Common myeloid progenitor, CD34-positive (primary cell): ENCODE measurements at places on chromosomes 13 and 19.

DNA sequence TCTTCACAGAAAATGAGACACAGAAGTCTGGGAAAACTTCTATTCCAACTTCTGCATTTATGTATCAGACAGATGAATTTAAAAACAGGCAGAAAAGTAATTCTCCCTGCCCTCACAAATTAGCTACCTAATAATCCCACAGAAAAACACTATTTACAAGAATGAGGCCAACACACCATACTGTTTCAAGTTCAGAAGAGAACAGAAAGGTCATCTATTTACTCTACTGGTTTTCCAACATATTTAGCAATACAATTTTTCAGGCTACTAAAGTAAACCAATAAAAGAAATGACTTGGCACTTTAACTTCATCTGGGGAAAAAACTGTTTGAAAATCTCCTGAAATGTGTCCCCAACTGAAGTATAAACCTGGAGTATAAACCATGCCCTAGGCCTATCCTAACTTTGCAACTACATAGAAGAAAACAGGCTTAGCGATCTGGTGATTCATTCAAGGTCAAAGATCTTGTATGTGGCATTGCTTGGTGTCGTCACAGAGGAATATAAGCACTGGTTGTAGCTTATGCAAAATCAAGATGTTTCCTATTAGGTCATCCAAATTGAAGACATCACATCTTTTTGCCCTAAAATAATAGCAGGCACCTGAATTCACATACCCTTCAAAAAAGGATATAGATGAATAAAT, 20.1 kb upstream of the EBPL start:
- peaks cover 4% of the 10 kb centered on the region for H3K4me1 ChIP-seq
- no peak overlapping the region for H3K4me3 ChIP-seq
- no peak overlapping the region for H3K27ac ChIP-seq
- H3K36me3 ChIP-seq = peaks cover 7% of the 10 kb centered on the region

DNA sequence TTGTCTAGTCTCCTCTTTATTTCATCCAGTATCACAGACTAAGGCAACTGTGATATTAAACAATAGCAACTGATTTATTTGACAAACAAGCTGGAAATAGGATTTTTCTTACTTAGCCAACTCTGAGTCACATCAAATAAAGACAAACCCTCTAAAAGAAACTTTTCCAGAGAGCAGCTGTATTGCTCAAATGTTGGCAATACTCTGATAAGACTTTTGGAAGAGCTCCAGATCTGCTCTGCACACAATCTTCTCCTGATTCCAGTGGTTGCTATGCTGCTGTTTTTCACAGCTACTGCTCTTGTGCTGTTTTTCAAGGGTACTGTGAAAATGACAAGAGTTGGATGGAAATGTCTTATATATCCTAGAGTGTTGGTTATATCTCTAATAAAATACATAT, 1479.2 kb downstream of the SLITRK5 start:
- no peak overlapping the region for H3K4me3 ChIP-seq
- no peaks in the 10 kb centered on the region for H3K4me1 ChIP-seq
- H3K27me3 ChIP-seq = no peaks in the 10 kb centered on the region
- H3K36me3 ChIP-seq = no peaks in the 10 kb centered on the region
- no peak for DNase-seq

DNA sequence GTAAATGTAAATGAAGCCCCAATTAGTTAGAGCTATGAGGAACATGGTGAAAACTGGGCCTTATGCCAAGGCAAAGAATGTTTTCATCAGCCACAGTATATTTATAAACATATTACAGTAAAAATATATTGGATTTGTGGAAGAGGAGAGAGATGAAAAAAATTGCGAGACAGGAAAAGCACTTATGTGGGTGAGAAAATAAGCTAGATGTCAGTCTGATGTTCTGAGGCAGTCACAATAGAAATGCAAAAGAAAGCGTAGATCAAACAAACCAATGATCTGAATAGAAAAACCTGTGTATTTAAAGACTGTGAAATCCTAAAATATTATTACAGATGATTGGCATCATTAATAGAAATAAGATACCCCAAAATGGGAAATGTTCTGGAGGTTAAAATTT, 1332.5 kb downstream of the SLITRK5 start:
- H3K4me1 ChIP-seq = no peaks in the 10 kb centered on the region
- H3K27me3 ChIP-seq = no peaks in the 10 kb centered on the region

GRCh38 chr13:78520425-78520824, 82.9 kb downstream of the POU4F1 start:
- no peak overlapping the region for H3K4me3 ChIP-seq
- no peaks in the 10 kb centered on the region for H3K36me3 ChIP-seq
- no peak overlapping the region for H3K27ac ChIP-seq
- H3K4me1 ChIP-seq = no peaks in the 10 kb centered on the region
- DNase-seq = no peak
